ENCODE measurements at places on chromosomes 16 and 17. TPM values are rescaled to one million over a fixed set of nuclear protein-coding genes. Genes with fewer than 3 reads are reported as not detected.

The FOXC2 gene
- total RNA-seq, result 1.9 TPM

- no peak for DNase-seq
These were observed 15.2 kb upstream of the TOX3 start for GRCh38 chr16:52561910-52562741.

DNA sequence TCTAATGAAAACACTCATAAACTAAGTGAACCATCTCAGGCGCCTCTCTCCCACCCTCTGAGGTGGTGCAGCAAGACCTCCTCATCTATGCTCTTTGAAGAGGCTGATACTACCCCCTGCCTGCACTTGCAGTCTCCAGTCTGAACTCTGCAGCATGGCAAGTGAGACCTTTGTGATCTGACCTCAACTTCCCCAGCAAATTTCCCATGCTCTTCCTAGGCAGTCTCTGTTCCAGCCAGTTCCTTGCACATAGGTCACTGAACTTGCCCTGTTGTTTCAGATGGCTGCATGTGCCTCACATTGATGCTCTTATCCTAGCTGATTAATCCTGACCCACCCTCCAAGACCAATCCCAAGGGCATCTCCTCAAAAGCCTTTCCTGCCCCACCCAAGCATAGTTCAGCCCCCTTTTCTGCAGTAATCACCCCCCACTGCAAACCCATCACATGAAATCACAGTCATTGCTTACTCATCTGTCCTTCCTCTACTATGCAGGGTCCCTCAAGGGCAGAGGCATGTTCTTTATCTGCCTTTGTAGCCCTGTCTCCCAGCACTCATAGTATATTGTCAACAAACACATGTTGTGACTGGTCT, 42.0 kb downstream of the TBX21 start:
- no peak for DNase-seq

- DNase-seq, result no peak
These were observed 829 bp downstream of the GCGR start for GRCh38 chr17:81804559-81805399.

DNA sequence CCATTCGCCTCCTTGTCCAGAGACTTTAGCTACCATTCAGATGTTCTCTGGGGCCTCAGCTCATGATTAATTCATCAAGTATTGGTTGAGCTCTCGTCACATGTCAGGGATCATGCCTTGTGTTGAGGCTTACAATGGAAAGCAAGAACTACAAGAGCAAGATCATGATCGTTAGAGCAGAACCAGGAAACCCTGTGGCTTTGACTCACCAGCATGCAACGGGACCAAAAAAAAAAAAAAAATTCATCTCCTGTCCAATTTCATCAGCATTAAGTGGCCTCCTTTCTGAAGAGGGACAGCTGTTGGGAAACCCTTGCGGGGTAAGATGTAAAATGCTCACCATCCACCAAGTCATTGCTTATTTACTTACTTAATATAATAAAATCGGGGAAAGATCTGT, 12.1 kb upstream of the USP10 start:
- no peak for DNase-seq

The ZSCAN10 gene
- total RNA-seq, result not detected

The MYH2 gene
- total RNA-seq, result 0.10 TPM

The BEAN1 gene
- total RNA-seq, result 3.3 TPM

GRCh38 chr16:57527610-57528360, 8.6 kb downstream of the CCDC102A start:
- no peak for DNase-seq

GRCh38 chr17:29577385-29578211, 9.1 kb downstream of the TP53I13 start:
- DNase-seq, result peak; percentile 39
